ENCODE measurements at places on chromosomes 1 and 21.
A peak's percentile ranks its signal among the peaks of the same experiment; 100 is the strongest.

- no peak for DNase-seq
Observed at GRCh38 chr21:39874759-39875158, 7.5 kb downstream of the PCP4 start.

- peak; percentile 38 for DNase-seq
Observed at GRCh38 chr1:198679535-198680173, 40.8 kb downstream of the PTPRC start.

DNA sequence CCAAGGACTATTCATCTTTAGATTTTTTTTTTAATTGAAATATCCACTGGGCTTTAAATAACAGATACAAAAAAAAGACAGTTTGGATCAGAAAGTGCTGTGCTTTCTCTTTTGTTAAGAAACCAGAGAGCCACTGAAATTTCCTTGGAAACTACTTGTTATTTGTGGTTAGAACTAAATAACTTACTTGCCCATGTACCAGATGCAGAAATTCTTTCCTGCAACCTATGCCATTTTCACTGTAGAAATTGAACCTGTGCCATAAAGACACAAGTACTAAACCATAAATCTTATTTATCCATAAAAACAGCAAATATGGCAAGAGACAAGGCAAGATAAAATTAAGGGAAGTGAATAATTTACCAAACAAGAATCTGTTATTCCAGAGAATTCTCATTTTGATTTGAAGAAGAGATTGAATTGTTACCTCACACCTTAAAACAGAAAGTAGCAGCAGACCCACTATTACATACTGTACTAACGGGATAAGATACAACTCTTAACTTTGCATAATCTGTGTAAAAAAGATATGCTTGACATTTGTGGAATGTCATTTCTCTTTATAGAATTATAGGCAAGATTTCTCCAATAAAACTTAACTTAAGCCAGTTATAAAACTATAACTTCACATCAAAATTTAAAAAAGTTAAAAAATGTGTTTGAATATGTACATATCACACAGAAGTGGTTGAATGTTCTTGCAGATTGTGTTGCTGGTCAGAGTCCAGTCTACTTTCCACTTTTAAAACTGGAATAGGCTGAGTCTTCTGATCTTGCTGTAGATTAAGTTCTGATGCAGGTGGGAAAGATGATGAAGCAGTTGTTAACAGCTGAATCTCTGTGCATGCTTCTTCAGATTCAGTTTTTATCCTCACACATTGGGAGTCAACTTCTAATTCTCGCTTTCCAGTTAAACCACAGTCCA is 6.3 kb upstream of the PHTF1 start:
- no peak for DNase-seq

DNA sequence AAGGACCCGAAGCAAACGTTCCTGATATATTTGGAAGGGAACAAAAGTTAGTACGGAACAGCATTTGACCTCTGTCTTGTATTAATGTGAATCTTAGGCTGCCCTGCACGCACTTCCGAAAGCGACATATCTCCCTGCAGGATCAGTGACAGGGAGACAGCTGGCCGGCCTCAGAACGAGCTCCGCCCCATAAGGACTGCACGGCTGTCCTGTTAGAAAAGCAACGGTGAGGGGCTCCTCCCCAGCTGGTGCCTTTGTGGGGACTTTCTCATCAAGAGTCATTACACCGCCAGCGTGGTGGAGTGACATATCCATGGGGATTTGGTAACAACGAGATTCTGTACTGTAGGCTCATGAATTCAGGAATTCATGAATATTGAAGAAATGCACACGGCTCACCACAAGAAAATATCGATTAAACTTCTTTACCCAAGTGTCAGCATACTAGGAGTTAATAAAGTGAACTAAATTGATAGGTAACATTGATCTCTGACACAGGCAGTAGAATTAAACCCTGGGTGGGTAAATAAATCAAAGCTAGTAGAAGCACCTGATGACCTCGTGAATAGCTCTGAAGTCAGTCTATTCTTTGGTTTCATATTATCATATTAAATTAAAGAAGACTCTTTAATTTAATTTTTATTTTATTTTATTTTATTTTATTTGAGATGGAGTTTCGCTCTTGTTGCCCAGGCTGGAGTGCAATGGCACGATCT is 8.1 kb upstream of the GREM2 start:
- DNase-seq, result no peak

GRCh38 chr1:24202987-24203386 is 15.9 kb upstream of the IFNLR1 start:
- no peak for DNase-seq
